ENCODE measurements at places on chromosomes 2 and 18.

GRCh38 chr2:102340778-102341177 is 14.8 kb upstream of the IL18R1 start:
- no peak for DNase-seq

DNA sequence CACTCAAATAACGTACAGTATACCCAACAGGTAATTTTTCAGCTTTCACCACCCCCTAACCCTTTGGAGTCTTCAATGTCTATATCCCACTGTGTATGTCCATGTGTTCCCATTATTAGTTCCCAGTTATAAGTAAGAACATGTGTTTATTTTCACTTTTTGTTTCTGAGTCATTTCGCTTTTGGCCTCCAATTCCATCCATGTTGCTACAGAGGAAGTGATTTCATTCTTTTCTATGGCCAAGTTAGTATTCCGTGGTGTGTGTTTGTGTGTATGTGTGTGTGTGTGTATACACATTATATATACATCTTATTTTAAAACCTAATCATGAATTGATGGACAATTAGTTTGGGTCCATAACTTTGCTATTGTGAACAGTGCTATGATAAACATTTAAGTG is 464.4 kb downstream of the CMPK2 start:
- DNase-seq, result no peak

DNA sequence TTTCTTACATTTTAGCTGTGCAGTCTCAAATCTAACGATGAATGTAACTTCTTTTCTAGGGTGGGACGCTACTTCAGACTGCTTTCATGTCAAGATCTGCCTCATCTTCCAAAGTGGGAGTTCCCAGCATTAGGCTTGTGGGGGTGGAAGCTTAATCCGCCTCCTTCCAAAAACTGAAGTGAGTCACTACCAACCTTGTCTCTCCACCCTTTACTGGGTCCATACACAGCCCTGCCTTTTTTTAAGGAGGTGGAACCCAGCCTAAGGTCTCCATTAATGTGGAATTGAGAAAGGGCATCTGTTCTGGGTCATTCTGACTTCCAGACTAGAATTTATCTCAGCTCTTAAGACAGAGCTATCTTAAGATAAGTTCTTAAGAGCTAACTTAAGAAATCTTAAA is 42.0 kb upstream of the NFE2L2 start:
- DNase-seq, result no peak

- DNase-seq, result no peak
Observed at GRCh38 chr2:36270758-36271157, 84.8 kb upstream of the CRIM1 start.

DNA sequence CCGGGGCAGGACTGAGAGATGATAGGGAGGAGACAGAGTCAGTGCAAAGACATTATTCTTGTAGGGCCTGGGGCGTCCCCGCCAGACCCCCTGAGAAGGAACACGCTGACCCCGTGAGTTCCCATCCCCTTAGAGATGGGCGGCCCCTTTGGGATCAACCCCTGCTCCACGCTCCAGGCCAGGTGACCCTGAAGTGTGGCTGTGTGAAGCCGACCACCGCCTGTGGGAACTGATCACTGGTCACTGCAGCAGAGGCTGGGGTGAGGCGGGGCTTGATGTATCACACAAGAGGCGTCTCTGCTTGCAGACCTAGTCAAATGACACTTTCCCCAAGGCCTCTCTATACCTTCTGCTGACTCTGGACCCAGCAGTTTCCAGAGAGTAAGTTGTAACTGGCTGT is 157.4 kb upstream of the TWIST2 start:
- DNase-seq, result no peak

DNA sequence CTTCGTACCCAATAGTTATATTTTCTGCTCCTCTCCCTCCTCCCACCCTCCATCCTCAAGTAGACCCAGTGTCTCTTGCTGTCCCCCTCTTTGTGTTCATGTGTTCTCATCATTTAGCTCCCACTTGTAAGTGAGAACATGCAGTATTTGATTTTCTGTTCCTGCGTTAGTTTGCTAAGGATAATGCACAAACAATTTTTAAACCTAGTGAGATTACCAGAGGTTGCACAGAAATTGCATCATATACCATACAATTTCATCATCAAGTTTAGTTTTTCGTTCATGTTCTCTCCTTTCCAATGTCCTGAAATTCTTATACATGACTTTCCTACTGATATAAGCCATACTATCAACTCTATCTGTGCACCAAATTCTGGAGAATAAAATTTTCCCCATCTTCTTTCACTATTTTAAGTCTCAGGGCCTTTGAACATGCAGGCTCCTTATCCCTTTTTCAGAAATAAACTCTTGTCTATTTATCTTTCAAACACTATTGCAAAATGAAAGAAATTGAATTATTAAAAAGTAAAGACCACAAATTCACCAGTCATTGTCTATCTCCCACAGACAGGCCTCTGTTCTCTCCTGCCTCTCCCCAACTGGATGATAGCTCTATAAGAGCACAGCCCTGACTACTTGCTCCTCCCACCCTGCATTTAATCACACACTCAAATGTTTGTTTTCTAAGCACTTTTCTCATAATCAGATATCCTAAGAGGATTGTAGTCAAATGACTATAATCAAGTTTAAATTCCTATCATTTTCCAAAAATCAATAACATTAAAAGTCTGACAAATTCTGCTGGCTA is 27.2 kb upstream of the B4GALT6 start:
- no peak for DNase-seq

DNA sequence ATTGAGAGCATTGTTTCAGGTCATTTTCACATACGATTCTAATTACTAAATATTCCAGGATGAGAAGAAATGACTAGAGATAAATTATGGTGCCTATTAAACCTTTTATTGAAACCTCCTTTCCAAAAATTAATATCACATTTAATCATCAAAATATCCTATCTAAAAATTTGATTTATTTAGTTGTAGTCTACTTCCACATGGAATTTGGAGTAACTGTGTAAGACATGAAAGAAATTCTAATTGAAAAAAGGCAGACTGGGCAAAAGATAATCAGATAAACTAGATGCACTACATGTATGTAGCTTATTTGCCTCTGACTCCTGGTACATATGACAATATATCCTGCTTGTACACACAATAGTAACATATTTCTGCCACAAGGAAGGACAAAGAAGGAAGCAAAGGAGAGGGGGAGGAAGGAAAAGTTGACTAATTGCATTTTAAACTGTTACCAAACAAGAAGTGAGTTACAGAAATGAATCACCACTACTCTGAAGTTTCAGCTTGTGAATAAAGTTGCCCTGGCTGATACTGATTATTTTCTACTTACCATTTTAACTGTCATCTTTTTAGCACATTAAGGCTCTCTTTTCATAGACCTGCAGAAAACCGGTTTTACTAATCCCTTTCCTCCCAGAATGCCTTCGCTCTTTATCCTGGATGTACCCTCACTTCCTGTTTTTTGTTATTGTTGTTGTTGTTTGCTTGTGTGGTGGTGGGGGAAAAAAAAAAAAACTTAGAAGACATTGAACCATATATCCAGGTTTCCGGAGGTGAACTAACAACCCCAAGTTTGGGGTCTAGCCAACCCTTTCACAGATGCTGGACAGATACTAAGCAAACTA is 28.4 kb downstream of the NRXN1 start:
- DNase-seq, result no peak

- DNase-seq, result no peak
Observed at GRCh38 chr2:136402281-136402680, 284.3 kb upstream of the CXCR4 start.

GRCh38 chr18:33802955-33803354 is 224.9 kb downstream of the ASXL3 start:
- no peak for DNase-seq

GRCh38 chr2:14737201-14737600 is 104.7 kb downstream of the LRATD1 start:
- no peak for DNase-seq

GRCh38 chr2:70789304-70790135 is 923 bp downstream of the FIGLA start:
- peak; percentile 29 for DNase-seq

- no peak for DNase-seq
Observed at GRCh38 chr2:65112633-65113032, 17.3 kb downstream of the RAB1A start.

- DNase-seq, result no peak
Observed at GRCh38 chr18:6537475-6537874, 122.8 kb upstream of the L3MBTL4 start.

GRCh38 chr2:176325732-176326131 is 56.5 kb downstream of the MTX2 start:
- DNase-seq, result no peak
